GM13977 (cell line): ENCODE measurements at places on chromosomes 6 and 20.

DNA sequence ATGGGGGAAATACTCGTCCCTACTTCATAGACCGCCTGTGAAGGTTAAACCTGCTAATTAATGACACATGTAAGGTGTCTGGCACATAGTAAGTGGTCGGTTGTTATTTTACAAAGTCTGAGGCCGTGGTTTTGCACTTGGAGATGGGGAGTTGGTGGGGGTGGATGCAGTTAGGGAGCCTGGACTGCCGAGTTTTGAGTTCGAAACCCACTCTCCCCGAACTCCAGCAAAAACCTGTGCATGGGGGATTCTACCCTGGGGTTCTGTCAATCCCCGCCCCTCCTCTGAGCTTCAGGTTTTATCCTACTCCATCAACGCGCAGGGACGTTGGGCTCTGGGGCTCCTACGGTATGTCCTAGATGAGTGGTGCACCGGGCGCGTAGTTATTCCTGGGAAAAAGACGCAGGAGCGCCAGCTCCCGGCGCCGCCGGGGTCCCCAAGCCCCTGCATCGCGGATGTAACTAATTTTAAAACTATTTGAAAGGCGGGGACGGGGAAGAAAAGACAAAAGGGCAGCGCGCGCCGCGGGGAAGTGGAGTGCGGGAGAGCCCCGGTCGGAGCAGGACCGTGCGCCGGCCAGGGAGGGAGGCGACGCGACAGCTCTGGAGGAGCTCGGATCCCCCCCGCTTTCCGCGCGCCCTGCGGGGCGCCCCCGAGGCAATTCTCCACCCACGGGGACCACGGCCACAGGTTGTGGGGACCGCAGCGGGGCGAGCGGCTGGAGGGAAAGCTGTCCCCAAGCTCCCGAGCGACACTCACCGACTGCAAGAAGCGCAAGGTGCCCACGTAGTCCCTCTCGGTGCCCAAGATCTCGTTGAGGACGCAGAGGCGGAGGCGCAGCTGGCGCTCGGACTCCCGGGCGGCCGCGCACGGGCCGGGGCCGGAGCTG is 672 bp downstream of the PREX1 start:
- DNase-seq, result peak; percentile 65

- DNase-seq, result no peak
Observed at GRCh38 chr20:58078741-58079522, 149.5 kb downstream of the ANKRD60 start.

DNA sequence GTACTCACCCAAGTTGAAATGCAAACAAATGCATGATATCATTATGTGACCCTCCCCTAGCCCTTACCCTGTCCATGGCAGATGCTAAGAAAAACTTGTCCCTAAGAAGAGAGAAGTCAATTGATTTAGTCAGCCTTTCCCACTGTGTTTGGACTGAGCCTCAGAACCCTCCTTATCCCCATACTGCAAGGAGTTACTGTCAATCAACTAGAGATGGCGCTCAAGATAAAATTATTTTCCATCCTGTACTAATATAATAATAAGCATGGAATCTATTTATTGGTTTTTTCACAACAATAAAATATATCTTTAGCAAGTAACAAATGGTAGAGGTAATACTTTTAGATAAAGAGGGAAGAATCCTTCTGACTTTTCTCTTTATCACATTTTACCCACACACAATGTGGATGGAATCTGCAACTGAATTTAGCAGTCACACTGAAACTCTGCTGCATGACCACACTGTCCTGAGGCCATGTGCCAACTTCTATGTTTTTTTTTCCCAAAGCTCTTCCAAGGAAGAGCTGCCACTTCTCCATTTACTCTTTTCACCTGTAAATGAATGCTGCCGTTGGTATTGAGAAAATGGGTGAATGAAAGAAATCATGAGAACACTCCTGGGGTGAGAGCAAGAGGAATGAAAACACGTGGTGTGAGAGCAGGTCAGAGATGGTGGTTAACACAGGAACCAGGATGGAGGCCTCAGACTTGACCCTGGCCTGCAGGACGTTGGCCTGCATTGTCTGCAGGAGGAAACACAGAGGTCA is 10.5 kb downstream of the NT5E start:
- no peak for DNase-seq

DNA sequence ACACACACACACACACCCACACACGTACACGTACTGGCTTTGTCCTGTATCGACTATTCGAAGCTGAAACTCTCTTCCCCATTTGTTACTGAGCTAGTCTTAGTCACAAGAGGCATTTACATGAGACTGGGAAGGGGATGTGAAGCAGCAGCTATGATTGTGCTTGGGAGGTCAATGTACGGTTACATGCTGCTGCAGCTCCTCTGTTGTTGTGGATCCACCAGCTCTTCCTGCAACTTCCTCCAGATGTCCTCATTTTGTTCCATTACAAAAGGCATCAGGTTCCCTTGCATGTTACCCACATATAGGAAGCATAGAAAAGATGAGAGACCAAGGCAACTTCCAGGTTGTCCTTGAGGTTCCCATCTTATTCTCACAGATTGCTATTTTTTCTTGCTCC is 612.4 kb upstream of the IMPG1 start:
- no peak for DNase-seq

DNA sequence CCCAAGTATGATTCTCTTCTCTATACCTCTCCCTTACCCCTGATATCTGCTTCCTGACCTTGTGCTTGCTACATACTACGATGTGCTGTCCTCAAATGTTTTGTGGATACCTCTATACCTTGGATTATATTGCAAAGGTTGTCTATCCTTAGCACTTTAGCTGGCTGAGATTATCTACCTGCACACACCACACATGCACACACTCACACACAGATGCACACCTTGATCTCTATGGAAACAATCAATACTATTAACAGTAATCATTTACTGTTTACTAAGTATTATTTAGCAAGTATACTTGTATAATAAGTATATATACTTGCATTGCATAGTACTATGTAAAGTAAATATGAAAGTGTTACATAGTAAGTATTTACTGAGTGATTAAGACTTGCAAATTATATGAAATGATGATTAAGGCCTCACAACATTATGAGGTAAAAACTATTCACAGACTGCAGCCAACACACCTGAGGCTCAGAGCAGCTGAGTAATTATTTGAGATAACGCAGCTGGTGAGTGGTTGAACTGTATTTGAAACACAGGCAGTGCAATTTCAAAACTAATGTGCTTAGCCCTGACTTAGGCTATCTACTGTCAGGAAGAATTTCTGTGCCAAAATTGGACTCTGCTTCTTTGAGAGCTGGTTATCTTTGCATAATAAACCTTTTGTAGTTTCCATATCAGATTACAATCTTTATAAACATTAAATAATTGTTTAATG is 699.9 kb downstream of the FRK start:
- no peak for DNase-seq
